ENCODE measurements at places on chromosomes 7 and 10.

DNA sequence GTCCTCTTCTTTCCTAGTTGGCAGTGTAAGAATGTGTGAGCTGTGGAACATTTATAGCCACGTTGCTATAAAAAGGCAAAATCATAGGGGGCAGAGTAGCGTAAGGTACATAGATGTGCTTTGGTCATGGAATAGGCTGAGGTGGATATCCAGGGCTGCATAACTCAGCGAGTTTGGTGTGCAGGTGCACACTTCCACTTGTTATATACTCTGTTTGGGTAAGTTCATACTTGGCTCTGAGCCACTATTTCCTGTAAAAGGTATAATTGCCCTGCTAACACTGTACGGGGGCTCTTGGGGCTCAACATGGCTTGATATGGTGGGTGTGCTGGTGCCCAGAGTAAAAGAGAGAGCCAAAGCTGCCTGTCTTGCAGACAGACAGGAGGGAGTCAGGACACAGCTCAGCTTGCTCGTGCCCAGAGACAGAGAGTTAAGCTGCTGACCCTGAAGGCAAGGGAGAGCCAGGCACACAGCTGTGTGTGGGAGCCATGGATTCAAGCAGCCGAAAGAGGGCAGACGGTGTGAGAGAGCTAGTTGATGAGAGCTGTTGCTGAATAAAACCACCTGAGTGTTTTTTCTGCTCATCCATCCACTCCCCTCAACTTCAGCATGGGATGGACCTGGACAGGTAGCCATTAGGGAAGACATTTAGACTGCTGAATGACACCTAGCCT, 126.7 kb downstream of the DKK1 start:
- DNase-seq: peak; percentile 65

GRCh38 chr7:24974026-24974832, 5.7 kb downstream of the OSBPL3 start:
- no peak for DNase-seq

GRCh38 chr7:108711611-108712010, 141.9 kb downstream of the DNAJB9 start:
- no peak for DNase-seq

DNA sequence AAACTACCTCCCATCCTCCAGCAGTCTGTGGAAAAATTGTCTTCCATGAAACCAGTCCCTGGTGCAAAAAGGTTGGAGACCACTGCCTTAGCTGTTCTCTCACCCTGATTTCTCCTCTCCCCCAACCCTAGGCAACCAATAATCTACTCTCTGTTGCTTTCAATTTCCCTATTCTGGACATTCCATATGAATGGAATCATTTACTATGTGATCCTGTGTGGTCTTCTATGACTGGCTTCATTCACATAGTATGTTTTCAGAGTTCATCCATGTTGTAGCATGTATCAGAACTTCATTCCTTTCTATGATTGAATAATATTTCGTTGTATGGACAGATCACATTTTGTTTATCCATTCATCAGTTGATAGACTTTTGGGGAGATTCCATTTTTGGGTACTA, 38.3 kb upstream of the DLG5 start:
- DNase-seq: no peak

- no peak for DNase-seq
Measured at GRCh38 chr7:92226981-92227380, 18.7 kb downstream of the KRIT1 start.

GRCh38 chr10:31864834-31865518, 63.7 kb downstream of the ARHGAP12 start:
- DNase-seq: no peak

GRCh38 chr7:42945821-42946626, 13.8 kb downstream of the MRPL32 start:
- peak; percentile 26 for DNase-seq

DNA sequence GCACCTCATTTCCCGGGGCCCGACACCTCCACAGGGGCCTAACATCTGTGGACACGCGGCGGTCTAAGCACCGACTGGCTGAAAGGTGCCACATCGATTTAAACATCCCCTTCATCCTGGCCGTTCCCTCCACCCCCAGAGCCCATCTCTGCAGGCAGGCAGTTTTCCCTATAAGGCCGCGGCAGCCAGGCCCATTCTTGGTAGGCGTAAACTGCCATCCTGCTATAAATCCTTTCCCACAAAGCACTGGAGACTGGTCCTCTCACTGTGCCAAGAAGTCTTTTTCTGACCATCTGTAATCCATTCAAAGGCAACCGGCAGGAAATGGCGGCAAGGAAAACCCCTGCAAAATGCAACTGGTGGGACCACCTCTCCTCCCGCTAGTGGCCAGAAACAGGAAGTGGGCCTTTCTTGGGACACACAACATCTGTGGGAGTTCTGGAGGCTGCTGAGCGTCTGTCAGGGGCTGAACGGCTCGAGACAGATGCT, 22.4 kb downstream of the ATXN7L1 start:
- DNase-seq: no peak

DNA sequence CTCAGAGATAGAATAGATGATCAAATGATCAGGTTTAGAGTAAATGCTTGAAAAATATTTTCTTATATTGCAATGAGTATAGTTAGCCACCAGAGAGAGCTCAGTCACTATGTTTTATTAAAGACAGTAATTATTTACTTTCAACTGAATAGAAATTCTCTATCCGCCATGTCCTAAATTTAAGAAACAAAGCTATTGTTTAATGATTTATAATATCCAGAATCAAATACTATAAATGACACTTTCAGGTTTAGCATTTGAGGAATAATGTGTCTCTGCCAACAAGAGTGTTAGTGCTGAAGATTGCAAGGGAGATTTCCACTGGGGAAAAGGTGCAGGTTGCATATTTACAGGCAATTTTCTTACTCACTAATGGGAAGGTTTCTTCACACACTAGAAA, 184.7 kb downstream of the DGKB start:
- DNase-seq: peak; percentile 60

- no peak for DNase-seq
Measured at GRCh38 chr10:36345807-36346206, 703.7 kb upstream of the FZD8 start.

GRCh38 chr10:111479966-111480365, 403.1 kb downstream of the ADRA2A start:
- no peak for DNase-seq

GRCh38 chr10:77176232-77176631, 461.4 kb downstream of the KCNMA1 start:
- DNase-seq: no peak

DNA sequence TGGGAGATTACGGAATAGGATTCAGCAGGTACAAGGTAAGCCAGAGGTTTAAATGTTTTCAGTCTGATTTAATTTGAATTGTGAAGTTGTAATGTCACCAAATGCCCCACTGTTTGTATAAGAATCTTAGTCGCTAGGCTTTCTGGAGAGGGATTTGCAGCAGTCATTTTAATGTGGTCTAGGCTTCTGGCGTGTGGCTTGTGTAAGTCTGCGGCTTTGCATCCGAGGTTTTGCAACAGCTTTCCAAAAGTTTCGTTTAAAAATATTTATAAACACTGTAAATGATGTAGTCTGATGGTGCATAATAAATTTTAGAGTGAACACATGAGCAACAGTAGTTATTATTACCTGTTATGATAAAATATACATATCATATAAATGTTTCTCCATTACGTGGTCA, 26.1 kb upstream of the BHLHA15 start:
- no peak for DNase-seq

Data from SK-MEL-5 (cell line).